ENCODE measurements at places on chromosomes 4 and X.

GRCh38 chr4:42454755-42455420 is 57.6 kb downstream of the SHISA3 start:
- DNase-seq: no peak

DNA sequence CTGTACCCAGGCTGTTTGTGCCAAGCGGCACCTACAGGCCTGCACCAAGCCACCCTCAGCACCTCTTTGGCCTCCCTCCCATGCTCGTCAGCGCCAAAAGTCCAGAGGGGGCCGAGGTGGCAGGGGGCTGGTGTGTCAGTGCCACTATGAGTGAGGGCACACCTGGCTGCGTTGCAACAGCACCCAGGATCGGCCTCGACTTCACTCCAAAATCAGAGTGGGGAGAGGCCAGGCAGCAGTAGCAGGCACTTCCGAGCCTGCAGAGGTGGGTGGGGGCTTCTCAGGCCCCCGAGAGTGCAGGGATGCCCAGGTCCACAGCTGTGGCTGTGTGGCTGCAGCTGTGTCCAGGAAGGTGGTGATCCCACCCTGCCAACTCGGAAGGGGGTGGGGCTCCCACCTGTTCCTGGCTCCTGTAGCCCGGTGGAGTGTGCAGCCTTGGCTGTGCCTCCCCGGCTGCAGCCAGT is 58.5 kb downstream of the PPA2 start:
- DNase-seq: no peak

DNA sequence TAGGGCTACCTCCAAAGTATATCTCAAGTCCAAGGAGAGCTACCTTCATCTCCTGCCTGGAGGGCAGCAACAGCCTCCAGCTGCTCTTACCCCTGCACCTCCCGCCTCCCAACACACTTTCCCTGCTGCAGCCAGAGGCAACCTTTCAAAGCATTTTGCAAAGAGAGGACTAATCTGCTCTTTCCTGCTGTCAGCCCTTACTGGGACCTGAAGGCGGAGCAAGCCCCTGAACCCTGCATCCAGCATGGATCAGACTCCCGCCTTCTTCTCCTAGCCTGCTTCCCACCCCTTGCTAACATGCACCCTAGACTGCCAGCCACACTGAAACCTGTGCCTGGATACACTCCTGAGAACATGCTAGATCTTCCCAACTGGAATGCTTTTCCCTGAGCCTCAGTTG is 37.7 kb upstream of the VMA21 start:
- DNase-seq: no peak

DNA sequence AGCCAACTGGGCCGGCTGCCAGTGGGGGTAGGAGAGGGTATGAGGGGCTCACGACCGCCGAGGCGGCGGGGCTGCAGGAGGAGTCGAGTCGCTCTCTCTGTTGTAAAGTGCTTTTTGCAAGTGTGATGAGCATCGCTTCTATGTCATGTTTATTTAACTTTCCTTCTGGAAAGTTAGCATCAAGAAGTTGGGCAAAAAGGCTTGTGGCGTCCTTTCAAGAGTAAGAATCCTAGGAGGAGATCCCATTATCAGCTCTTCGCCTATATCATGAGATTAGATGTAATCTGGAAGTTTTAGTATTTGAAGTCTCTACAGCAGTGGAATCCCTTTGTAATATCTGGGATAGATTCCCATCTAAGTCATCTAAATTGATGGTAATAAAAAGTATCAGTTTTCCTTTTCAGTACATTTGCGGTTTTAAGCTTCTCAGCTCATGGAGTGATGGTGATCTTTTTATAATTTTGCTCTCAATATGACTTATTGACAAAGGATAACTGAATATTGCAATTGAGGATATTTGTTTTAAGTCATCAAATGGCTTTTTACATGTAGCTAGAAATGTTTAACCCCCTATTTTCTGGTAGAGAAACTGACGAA is 1.7 kb downstream of the GALNT7 start:
- DNase-seq: no peak

GRCh38 chr4:14059006-14059405 is 431.5 kb upstream of the BOD1L1 start:
- DNase-seq: no peak

GRCh38 chrX:7159149-7159861 is 11.4 kb upstream of the PUDP start:
- DNase-seq: no peak

- DNase-seq: no peak
Observed at GRCh38 chrX:142363501-142363900, 158.4 kb upstream of the MAGEC2 start.

- no peak for DNase-seq
Observed at GRCh38 chr4:33111117-33111516, 2390.9 kb downstream of the PCDH7 start.

- DNase-seq: no peak
Observed at GRCh38 chrX:94454606-94455005, 780.6 kb downstream of the FAM133A start.

DNA sequence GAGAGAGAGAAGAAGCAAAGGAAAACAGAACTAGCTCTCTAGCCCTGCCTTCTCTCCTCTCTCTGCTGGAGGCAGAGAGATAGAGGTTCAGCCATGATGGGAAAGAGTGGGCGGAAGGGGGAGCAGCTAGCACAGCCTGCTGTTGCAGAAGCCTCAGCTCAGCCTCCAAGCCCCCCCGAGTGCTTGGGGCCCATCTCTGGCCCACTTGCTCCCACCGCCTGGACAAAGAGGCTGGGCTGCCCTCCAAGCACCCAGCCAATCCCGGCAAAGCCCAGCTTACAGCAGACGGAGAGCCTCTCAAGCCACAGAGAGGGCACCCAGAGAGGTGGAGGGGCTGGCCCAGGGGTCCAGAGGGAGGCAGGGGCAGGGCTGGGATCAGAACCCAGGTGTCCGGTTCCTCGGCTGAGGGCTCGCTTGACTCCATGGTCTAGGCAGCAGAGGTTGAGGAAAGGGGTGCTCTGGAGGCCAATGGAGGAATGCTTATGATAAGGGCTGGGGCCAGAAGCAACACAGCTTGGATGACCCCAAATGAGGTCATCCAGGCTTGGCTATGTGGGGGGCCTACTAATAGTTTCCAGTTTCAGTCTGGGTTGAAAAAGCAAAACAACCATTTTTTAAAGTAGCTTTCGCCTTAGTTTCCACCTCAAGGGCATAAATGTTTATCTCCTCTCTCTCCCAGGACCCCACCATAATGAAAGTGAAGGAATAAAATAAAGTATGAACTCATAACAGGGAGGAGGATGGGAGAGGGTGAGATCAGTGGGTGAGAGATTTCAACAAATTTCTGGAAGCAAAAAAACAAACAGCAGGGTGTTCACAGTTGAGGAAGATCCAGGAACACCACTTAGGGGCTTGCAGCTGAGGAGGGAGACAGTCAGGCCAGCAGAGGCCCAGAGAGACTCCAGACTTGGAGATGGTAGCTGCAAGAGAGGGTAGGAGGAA is 24.9 kb upstream of the IQSEC2 start:
- DNase-seq: no peak

Data from naive thymus-derived CD4-positive, alpha-beta T cell (primary cell).